Left lung (tissue), 14 donors: ENCODE measurements at places on chromosomes 1 and 21. TPM values are rescaled to one million over a fixed set of nuclear protein-coding genes. Genes with fewer than 3 reads are reported as not detected.

GRCh38 chr1:56370513-56370912, 208.8 kb downstream of the PLPP3 start:
- no peaks in the 10 kb centered on the region for H3K36me3 ChIP-seq
- H3K27ac ChIP-seq: no peak overlapping the region
- no peaks in the 10 kb centered on the region for H3K27me3 ChIP-seq
- no peak for DNase-seq
- peaks cover 4% of the 10 kb centered on the region for H3K4me1 ChIP-seq

GRCh38 chr1:17657436-17657835, 97.7 kb upstream of the ACTL8 start:
- DNase-seq: no peak
- H3K27ac ChIP-seq: no peak overlapping the region
- H3K36me3 ChIP-seq: no peaks in the 10 kb centered on the region
- no peaks in the 10 kb centered on the region for H3K27me3 ChIP-seq
- no peak overlapping the region for H3K4me3 ChIP-seq

Gene PRAMEF17
- total RNA-seq: not detected

DNA sequence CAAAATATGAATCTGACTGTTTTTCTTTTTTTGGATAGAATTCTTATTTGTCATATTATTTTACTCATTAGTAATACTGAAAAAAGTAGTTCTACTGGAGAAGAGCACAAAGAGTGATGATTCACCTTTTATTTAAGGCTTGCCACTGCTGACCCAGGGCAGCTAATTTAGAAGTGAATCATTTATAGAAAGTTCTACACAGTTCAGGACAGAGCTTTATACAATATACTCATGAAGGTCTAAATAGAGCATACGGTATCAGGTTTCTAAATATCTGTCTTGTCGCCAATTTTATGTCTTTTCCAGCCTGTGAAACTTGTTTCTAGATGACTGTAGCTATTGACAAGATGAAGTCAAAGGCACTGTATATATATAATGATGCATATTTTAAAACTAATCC, 25.0 kb downstream of the GIPC2 start:
- no peaks in the 10 kb centered on the region for H3K27me3 ChIP-seq
- no peaks in the 10 kb centered on the region for H3K36me3 ChIP-seq
- H3K4me1 ChIP-seq: no peaks in the 10 kb centered on the region
- no peak overlapping the region for H3K27ac ChIP-seq

Gene PRKCZ
- total RNA-seq: 129 TPM

GRCh38 chr1:78491451-78492071, 787 bp downstream of the PTGFR start:
- H3K27ac ChIP-seq: no peak overlapping the region
- no peaks in the 10 kb centered on the region for H3K36me3 ChIP-seq

GRCh38 chr1:177928952-177929351, 40.9 kb downstream of the SEC16B start:
- H3K4me3 ChIP-seq: no peak overlapping the region
- no peaks in the 10 kb centered on the region for H3K27me3 ChIP-seq
- DNase-seq: no peak
- H3K36me3 ChIP-seq: no peaks in the 10 kb centered on the region

DNA sequence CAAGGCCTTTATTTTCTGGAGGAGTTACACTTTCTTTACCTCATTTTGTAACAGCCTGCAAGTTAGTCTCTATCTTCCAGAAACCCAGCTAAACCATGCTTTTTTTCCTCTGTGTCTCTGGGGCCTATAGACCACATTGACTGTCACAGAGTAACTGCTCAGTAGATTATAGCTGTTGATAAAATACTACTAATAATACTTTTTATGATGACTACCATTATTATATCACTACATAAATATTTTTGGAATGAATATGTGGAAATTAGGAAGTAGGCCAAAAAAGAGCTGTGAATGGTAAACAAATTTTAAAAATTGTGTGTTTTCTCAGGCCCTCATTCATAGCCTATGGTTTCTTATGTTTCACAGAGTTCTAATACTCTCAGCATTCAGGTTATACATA, 233.1 kb upstream of the USP24 start:
- H3K4me1 ChIP-seq: peaks cover 11% of the 10 kb centered on the region
- no peak for DNase-seq
- no peak overlapping the region for H3K27ac ChIP-seq
- H3K27me3 ChIP-seq: no peaks in the 10 kb centered on the region

DNA sequence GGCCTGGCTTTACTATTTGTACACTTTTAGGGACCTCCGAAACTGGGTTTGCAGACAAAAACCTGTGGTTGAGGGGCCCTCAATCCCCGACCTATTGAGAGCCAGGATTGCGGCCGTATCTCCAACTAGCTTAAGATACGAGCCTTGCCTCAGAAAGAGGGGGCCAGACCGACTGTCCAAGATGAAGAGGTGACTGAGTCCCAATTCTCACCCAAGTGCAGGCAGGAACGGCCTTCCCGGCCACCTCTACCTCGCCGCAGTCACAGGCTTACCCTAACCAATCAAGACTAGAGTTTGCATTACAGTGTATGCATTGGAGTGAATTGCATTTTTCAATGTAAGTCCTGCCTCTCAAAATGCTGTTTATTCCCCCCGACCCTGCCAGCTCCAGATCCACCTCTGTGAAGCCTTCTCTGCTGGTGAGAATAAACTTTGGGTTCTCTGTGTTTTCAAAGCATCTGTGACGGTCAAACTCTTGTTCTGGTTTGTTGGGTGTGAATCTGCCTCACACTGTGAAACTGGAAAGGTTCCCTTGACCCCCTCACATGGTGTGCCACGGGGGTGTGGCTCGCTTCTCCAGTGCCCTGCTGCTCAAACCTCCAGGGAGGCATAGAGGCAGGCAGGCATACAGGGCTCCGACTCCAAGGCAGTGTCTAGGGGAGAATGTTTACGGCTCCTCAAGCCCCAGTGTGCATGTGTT, 62.2 kb upstream of the WLS start:
- H3K27ac ChIP-seq: no peak overlapping the region
- peaks cover 18% of the 10 kb centered on the region for H3K4me1 ChIP-seq
- DNase-seq: no peak
- no peak overlapping the region for H3K4me3 ChIP-seq

GRCh38 chr1:24779689-24780464, 34.6 kb downstream of the CLIC4 start:
- H3K27ac ChIP-seq: no peak overlapping the region
- no peaks in the 10 kb centered on the region for H3K27me3 ChIP-seq
- no peak for DNase-seq
- peaks cover under 1% of the 10 kb centered on the region for H3K36me3 ChIP-seq
- peaks cover 4% of the 10 kb centered on the region for H3K4me1 ChIP-seq

DNA sequence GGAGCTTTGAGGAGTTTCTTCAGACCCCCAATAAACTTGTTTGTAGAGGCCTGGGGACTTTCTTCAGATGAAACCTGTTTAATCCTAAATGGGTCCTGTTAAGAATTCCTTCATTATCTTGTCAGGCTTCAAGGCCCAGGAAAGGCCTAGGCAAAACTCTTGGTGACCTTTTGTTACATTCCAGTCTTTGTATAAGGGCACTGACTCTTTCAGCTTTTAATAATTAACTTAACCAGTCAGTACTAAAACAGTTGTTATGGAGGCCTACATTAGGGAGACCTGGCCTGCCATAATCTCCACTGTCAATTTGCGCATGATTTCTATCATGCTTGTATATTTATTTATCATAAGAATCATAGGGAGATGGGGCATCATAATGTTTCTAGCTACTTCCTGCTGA, 110.2 kb downstream of the FCRL5 start:
- H3K27me3 ChIP-seq: no peaks in the 10 kb centered on the region
- H3K27ac ChIP-seq: no peak overlapping the region
- no peaks in the 10 kb centered on the region for H3K36me3 ChIP-seq
- H3K4me1 ChIP-seq: no peaks in the 10 kb centered on the region
- no peak for DNase-seq

DNA sequence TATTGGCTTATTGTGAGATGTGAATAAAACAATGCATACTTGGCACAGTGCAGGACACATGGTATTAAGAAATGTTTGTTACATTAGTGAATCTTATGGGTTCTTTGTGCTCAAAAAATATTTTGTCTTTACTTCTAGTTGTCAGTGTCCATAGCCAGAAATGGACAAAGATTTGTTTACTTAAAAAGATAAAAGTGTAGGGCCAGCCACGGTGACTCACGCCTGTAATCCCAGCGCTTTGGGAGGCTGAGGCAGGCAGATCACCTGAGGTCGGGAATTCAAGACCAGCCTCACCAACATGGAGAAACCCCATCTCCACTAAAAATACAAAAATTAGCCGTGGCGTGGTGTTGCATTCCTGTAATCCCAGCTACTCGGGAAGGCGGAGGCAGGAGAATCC, 654.6 kb upstream of the NEGR1 start:
- no peaks in the 10 kb centered on the region for H3K4me1 ChIP-seq
- H3K36me3 ChIP-seq: no peaks in the 10 kb centered on the region
- H3K4me3 ChIP-seq: no peak overlapping the region
- H3K27ac ChIP-seq: no peak overlapping the region
- DNase-seq: no peak

- no peaks in the 10 kb centered on the region for H3K4me1 ChIP-seq
- no peak overlapping the region for H3K27ac ChIP-seq
- H3K27me3 ChIP-seq: no peaks in the 10 kb centered on the region
- no peaks in the 10 kb centered on the region for H3K36me3 ChIP-seq
- no peak for DNase-seq
- H3K4me3 ChIP-seq: no peak overlapping the region
These were observed 28.9 kb downstream of the NEK2 start for GRCh38 chr1:211646566-211646965.

DNA sequence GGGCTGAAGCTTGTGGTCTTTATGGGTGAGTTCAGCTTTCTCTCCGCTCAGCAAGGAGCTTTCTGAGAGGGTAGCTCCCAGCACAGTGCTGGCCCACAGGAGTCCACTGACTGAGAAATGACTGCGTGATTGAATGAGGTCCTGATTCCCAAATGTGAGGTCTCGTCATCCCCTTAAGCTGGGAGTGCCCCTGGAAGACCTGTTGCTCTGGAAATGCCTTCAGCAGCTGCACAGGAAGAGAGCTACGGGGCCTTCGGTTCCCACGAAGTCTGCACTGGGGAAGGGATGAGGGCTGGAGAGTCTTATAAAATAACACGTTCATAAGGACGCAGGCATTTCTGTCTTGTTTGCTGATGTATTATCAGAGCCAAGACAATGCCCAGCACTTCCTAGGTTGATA, 14.0 kb downstream of the TNNT2 start:
- H3K27ac ChIP-seq: no peak overlapping the region
- H3K4me3 ChIP-seq: no peak overlapping the region
- no peak for DNase-seq
- no peaks in the 10 kb centered on the region for H3K27me3 ChIP-seq

DNA sequence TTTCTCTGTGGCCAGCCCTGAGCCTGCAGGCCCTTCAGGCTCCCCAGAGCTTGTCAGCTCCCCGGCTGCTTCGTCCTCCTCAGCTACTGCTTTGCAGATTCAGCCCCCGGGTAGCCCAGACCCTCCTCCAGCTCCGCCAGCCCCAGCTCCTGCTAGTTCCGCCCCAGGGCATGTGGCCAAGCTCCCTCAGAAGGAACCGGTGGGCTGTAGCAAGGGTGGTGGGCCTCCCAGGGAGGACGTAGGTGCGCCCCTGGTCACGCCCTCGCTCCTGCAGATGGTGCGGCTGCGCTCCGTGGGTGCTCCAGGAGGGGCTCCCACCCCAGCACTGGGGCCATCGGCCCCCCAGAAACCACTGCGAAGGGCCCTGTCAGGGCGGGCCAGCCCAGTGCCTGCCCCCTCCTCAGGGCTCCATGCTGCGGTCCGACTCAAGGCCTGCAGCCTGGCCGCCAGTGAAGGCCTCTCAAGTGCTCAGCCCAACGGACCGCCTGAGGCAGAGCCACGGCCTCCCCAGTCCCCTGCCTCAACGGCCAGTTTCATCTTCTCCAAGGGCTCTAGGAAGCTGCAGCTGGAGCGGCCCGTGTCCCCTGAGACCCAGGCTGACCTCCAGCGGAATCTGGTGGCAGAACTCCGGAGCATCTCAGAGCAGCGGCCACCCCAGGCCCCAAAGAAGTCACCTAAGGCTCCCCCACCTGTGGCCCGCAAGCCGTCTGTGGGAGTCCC, 45.4 kb downstream of the YARS1 start:
- H3K4me3 ChIP-seq: no peak overlapping the region
- H3K36me3 ChIP-seq: peaks cover 58% of the 10 kb centered on the region
- H3K4me1 ChIP-seq: peaks cover 31% of the 10 kb centered on the region
- no peak overlapping the region for H3K27ac ChIP-seq
- H3K27me3 ChIP-seq: no peaks in the 10 kb centered on the region

- no peaks in the 10 kb centered on the region for H3K27me3 ChIP-seq
- no peak overlapping the region for H3K27ac ChIP-seq
- no peaks in the 10 kb centered on the region for H3K4me1 ChIP-seq
- DNase-seq: no peak
- no peak overlapping the region for H3K4me3 ChIP-seq
- no peaks in the 10 kb centered on the region for H3K36me3 ChIP-seq
These were observed 12.3 kb upstream of the SDC3 start for GRCh38 chr1:30920827-30921226.

DNA sequence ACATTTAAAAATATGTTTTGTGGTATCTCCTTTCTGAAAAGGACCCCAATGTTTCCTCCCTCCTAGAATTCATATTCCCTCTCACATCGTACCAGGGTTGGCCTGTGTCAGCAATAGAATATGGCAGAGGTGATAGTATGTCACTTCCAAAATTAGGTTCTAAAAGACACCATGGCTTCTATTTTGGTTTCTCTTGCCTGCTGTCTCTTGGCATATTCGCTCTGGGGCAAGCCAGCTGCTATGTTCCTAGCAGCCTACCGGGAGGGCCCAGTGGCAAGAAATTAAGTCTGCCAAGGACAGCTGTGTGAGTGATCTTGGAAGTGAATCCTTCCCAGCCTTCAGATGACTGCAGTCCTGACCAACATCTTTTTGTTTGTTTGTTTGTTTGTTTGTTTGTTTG, 92.9 kb upstream of the PPM1J start:
- DNase-seq: no peak
- H3K27ac ChIP-seq: no peak overlapping the region
- H3K4me3 ChIP-seq: no peak overlapping the region
- no peaks in the 10 kb centered on the region for H3K4me1 ChIP-seq

- no peak overlapping the region for H3K27ac ChIP-seq
- no peaks in the 10 kb centered on the region for H3K36me3 ChIP-seq
- H3K4me3 ChIP-seq: no peak overlapping the region
These were observed 14.7 kb downstream of the SUSD4 start for GRCh38 chr1:223349241-223349640.

DNA sequence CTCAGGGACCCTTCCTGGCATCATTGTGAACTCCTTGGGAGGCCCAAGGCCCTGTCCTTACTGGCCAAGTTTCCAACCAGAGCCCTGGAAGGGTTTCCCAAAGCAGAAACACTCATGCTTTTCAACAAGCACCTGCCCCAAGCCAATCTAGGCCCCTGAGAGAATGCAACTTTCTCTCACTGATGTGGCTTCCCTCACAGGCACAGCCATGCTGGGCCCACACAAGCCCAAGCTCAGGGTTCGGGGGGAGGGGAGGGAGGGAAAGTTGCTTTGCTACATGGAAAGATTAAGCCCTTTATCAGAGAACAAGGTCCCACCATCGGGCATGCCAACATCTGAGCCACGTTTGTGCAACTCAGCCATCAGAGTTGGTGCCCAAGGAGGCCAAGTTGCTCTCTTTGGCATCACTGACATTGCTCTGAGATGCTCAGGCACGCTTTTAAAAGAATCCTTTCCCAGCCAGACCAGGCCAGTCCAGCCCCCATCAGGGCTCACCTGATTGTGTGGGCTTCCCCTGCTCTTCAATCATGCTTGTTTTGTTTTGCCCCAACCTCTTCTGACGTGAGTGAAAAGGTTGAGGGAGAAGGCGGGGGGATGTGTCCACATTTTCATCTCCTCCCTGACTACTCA, 43.5 kb downstream of the RIMS3 start:
- no peak overlapping the region for H3K4me3 ChIP-seq
- no peaks in the 10 kb centered on the region for H3K27me3 ChIP-seq
- DNase-seq: no peak
- no peak overlapping the region for H3K27ac ChIP-seq

- H3K4me1 ChIP-seq: peaks cover 32% of the 10 kb centered on the region
- DNase-seq: peak; percentile 40
- no peaks in the 10 kb centered on the region for H3K27me3 ChIP-seq
- H3K36me3 ChIP-seq: no peaks in the 10 kb centered on the region
- H3K27ac ChIP-seq: no peak overlapping the region
These were observed 179.2 kb upstream of the LMO4 start for GRCh38 chr1:87149241-87150041.
